ENCODE measurements at places on chromosomes 2 and 18.

DNA sequence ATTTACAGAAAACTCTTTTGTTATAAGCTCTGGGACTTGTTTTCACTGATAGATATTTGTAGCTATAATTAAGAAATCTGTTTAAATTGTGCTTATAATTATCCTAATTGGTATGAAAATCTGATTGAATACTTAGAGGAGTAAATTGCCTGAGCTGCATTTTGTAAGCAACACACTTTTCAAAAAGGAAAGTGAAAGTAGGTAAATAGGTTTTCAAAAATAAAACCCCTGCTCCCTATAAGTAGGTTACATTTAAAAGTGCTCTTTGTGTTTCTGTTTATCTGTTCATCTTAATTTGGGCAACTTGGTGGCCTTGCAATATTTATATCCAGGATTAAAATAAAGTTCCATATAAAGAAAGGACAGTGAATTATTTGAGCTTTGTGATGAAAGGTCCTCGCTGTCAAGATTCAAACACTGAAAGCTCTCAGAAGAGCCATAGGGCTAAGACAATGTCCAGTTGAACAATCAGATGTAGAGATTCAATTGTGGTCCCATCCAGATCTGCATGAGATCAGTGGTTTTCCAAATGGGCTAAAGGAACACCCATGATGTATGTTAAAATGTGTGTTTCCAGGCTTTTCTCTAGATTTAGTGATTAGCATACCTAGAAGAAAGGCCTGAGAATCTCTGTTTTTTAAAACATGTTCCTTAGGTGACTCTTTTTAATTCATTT is 371.6 kb downstream of the RPRM start:
- no peak for DNase-seq

DNA sequence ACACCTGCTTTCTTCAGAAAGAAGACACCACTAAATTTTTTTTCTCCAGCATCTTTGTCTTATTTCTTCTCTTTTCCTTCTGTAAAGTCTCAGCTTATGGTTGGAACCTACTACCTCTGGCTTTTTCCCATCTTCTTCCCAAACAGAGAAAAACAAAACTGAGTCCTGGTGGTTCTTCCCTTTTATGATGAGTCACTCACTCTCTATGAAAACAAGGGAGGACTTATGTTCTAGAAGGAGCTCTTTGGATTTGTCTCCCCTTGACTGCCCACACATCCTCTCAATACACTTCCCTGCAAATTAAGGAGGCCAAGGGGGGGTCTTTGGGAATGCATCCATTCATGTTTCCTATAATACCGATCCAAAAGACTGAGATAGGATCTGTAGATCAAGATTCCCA is 22.1 kb upstream of the MEIS1 start:
- no peak for DNase-seq

GRCh38 chr2:138962686-138963085 is 182.5 kb upstream of the NXPH2 start:
- no peak for DNase-seq

DNA sequence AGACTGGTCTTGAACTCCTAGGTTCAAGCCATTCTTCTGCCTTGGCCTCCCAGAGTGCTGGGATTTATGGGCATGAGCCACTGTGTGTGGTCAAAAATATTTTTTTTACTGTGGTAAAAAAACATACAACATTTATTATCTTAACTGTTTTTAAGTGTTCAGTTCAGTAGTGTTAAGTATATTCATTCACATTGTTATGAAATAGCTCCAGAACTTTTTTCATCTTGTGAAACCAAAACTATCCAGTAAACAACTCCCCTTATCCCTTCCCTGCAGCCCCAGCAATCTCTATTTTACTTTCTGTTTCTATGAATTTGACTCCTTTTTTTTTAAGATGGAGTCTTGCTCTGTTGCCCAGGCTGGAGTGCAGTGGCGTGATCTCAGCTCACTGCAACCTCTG is 9.3 kb downstream of the RMC1 start:
- DNase-seq = no peak

- DNase-seq = no peak
These were observed 66.9 kb upstream of the MCFD2 start for GRCh38 chr2:46982351-46983064.

GRCh38 chr2:109275120-109276012 is 146.4 kb downstream of the SH3RF3 start:
- DNase-seq = no peak
